ENCODE measurements at places on chromosomes 4 and X.

DNA sequence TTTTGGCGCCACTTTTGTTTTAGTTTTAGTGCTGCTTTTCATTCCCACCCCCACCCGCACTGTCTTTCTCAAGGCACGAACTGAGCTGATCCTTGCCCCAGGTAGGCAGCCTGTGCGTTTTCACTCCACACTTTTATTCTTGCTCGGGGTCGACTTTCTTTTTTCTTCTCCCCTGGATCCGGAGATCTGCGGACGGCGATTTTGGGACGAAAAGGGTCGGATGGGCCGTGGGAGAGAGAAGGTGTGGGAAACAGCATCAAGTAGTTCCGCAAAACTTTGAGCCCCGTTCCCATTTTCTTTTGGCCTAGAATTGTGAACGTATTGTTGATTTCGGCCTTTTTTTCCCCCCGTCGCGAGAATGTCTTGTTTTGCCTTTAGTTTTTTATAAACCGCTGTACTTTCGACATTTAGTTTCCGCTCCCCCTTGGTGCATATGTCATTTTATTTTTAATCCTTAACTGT, 531 bp downstream of the STAG2 start:
- DNase-seq: no peak

DNA sequence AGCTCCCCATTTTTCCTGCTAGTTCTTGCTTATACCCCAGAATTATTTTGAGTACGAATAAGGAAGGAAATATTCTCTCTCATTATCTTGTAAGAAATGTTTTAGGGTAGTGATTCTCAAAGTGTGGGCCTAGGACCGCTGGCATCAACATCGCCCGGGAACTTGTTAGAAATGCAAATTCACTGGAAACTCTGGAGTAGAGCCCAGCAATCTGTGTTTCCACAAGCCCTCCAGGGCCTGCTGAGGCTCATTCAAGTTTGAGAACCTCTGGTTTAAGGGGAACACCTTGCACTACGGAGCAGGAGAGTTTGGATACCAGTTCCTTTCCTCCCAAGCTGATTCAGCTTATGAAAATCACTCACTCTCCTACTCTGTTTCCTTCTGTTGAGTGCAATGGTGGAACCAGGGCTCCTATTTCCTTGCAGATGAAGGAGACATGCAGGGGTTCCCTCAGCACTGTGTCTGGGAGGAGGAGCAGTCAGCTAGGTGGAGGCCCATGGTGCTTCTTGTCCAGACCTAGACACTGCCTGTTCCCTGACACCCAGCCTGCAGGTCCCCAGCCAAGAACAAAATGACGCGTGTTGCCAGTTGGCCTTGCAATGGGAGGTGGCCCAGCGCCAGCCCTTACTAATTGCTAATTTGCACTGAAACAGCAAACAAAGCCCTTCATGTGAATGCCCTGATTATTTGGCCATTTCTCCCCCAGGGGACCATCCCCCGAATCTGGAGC, 68.5 kb downstream of the CYTL1 start:
- no peak for DNase-seq

DNA sequence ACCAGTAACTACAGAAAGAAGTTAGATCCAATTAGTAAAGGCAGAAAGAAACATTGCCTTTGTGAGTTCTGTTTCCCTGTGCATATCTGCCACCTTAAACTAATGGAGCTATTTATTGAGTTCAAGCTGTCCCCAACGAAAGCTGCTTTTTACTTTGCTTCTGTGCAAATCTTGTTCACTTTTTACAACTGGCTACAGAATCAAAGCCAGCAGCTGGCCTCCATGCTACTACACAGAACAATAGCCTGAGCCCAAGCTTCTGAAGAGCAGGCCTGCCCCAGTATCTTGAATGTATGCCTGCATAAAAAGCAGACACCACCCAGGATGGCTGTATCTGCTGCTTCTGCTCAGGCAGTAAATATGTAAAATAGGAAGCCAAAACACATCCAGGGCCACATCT, 28.1 kb downstream of the ANK2 start:
- DNase-seq: no peak

DNA sequence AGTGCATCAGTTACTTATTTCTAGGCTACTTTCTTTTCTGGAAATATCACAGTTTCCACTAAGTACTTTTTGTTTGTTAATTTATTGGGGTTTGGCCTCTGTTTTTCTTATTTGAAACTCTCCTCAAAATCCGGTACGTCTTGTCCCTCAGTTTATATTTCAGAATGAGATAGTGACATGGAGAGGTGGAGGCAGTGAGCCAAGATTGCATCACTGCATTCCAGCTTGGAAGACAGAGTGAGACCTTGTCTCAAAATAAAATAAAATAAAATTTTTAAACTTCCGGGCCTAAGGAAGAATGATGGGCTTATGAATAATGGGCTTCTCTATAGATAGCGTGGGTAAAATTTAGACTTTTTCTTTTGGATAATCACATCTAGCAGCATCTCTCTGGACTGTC, 567.8 kb downstream of the TRIML1 start:
- DNase-seq: no peak

- no peak for DNase-seq
Measured at GRCh38 chr4:148431401-148431800, 10.8 kb downstream of the NR3C2 start.

DNA sequence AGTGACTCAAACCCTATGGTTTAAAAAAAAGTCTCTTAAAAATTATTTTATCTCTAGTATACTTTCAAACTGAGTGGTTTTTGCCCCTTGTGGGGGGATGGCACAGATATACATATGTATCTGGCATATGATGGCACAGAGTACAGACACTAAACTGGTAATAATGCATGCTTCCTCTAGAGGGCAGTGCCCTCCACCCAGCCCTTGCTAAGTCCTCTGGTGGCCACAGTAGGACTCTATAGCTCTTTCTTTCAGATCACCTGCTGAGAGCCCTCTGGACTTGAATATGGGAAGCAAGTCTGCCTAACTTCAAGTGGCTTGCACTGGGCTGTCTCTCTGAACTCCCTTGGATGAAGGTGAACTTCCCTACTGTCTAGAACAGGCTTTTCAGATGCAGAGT, 66.3 kb downstream of the TSPAN7 start:
- peak; percentile 27 for DNase-seq
